Activated CD8-positive, alpha-beta T cell treated with anti-CD3 and anti-CD28 coated beads, Interleukin-2, amount 10 ng/mL, durations not matched to agents 7 days and 5 days (primary cell): ENCODE measurements at places on chromosomes 3 and 15.

GRCh38 chr3:4060064-4060463 lies 243.1 kb upstream of the SETMAR start:
- no peak for DNase-seq
- H3K4me1 ChIP-seq: no peaks in the 10 kb centered on the region
- H3K27me3 ChIP-seq: no peaks in the 10 kb centered on the region

DNA sequence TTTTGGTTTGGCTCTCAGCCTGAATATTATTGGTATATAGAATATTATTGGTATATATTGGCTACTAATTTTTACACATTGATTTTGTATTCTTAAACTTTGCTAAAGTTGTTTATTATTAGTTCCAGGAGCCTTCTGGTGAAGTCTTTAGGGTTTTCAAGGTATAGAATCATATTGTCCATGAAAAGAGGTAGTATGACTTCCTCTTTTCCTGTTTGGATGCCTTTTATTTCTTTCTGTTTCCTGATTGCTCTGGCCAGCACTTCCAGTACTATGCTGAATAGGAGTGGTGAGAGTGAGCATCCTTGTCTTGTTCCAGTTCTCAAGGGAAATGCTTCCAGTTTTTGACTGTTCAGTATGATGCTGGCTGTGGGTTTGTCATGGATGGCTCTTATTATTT lies 107.3 kb upstream of the LIPC start:
- DNase-seq: no peak
- H3K4me1 ChIP-seq: no peaks in the 10 kb centered on the region
- no peak overlapping the region for H3K27ac ChIP-seq

DNA sequence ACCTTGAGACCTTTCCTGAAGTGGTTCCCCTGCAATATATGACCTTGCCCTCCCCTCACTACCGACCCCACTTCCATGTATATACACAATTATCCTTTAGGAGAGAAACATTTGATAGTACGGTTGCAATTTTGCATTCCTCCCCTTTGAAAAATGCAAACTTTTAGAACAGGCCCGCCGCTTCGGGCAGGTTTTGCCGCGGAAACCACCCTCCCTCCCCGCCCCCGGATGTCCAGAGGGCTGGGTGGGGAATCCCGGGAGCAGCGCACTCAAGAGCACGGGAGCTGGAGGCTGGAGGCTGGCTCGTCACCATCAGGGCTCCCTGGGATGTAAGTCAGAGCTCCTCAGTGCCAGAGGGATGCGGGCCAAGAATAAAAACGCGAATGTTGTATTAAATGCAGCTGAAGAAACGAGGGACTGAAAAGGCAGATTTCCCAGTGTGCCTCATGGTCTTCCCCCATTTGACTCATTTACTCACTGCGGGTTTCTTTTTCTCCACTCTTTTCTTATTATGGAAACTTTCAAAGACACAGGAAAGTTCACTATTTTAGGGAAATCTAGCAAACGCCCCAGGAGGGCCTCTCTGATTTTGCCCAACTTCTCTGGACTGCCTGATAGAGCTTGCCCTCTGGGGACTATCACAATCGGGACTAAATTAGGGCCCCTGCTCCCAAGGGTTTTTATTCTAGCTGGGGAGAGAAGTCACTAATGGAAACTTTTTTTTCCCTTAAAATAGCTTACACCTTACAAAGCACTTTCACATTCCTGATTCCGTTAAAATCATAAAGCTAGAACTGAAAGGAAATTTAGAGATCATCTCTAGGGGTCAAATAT lies 2.9 kb upstream of the USP3 start:
- H3K4me3 ChIP-seq: peak overlapping the region; percentile 57
- peaks cover 53% of the 10 kb centered on the region for H3K4me1 ChIP-seq
- peak; percentile 53 for DNase-seq
- H3K36me3 ChIP-seq: peaks cover 10% of the 10 kb centered on the region

- H3K27me3 ChIP-seq: no peaks in the 10 kb centered on the region
- no peak for DNase-seq
- no peak overlapping the region for H3K27ac ChIP-seq
- H3K4me3 ChIP-seq: no peak overlapping the region
Measured at GRCh38 chr3:4411833-4412232, 55.2 kb downstream of the SUMF1 start.

GRCh38 chr3:46496746-46497555 lies 825 bp upstream of the RTP3 start:
- DNase-seq: peak; percentile 64
- H3K4me1 ChIP-seq: peaks cover 2% of the 10 kb centered on the region
- no peak overlapping the region for H3K27ac ChIP-seq
- no peak overlapping the region for H3K4me3 ChIP-seq

- no peak overlapping the region for H3K4me3 ChIP-seq
- no peak overlapping the region for H3K27ac ChIP-seq
- H3K4me1 ChIP-seq: peaks cover 10% of the 10 kb centered on the region
Measured at GRCh38 chr15:28123408-28124023, 24.4 kb upstream of the OCA2 start.

GRCh38 chr3:42149532-42149931 lies 58.4 kb downstream of the TRAK1 start:
- no peak overlapping the region for H3K27ac ChIP-seq
- no peaks in the 10 kb centered on the region for H3K27me3 ChIP-seq
- H3K4me1 ChIP-seq: peaks cover 33% of the 10 kb centered on the region
- DNase-seq: no peak

DNA sequence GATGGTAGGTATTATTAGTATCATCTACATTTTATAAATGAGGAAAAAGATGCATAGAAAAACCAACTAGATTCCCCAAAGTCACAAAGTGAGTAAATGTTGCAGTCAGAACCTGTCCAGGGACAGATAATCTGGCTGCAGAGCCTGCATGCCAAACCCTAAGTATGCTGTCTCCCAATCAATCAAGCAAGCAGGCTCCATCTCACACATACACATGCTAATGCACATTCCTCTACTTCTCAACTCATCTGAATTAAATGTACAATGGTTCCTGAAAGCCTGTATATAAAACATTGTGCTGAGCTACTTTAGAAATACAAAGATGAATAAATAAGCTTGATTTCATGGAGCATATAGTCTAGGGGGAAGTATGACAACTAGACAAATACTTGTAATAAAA lies 101.0 kb downstream of the CBLB start:
- H3K4me3 ChIP-seq: peak overlapping the region; percentile 52
- H3K27me3 ChIP-seq: no peaks in the 10 kb centered on the region
- peaks cover 87% of the 10 kb centered on the region for H3K36me3 ChIP-seq
- no peak for DNase-seq

DNA sequence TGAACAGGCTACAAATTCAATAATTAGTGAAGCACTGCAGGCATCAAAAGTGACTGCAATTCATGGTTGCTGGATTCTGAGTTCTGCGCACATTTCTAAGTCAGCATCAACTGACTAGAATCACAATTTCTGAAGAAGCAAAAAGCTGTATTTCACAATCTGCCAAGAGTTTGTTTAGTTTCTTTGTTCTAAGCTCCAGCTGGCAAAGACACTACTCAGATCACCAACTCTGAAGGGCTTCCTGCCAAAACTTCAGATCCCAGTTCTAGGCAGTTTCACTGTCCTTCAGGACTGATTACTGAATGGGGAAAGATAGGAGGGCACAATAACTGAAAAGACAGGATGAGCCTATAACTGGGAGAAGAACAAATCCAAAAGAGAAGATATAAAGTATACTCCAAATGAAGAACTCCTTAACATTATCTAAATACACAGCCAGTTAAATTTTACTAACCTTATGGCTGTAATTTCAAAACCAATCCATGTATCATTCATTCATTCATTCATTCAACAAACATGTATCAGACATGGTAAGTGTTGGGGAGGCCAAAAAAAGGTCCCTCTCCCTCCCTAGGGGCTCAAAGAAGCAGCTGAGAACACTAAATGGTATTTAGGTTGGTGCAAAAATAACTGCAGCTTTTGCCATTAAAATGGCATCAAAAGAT lies 17.1 kb downstream of the TJP1 start:
- DNase-seq: no peak
- no peaks in the 10 kb centered on the region for H3K36me3 ChIP-seq
- no peak overlapping the region for H3K27ac ChIP-seq
- peaks cover 34% of the 10 kb centered on the region for H3K27me3 ChIP-seq
- H3K4me1 ChIP-seq: no peaks in the 10 kb centered on the region

- DNase-seq: no peak
- no peaks in the 10 kb centered on the region for H3K27me3 ChIP-seq
- no peaks in the 10 kb centered on the region for H3K4me1 ChIP-seq
- H3K4me3 ChIP-seq: no peak overlapping the region
- H3K36me3 ChIP-seq: no peaks in the 10 kb centered on the region
Measured at GRCh38 chr3:8312685-8313084, 188.9 kb upstream of the LMCD1 start.

GRCh38 chr15:26201177-26201858 lies 338.2 kb upstream of the ATP10A start:
- no peaks in the 10 kb centered on the region for H3K27me3 ChIP-seq
- H3K4me1 ChIP-seq: no peaks in the 10 kb centered on the region
- no peak overlapping the region for H3K4me3 ChIP-seq
- no peak for DNase-seq
- H3K36me3 ChIP-seq: no peaks in the 10 kb centered on the region
- no peak overlapping the region for H3K27ac ChIP-seq

DNA sequence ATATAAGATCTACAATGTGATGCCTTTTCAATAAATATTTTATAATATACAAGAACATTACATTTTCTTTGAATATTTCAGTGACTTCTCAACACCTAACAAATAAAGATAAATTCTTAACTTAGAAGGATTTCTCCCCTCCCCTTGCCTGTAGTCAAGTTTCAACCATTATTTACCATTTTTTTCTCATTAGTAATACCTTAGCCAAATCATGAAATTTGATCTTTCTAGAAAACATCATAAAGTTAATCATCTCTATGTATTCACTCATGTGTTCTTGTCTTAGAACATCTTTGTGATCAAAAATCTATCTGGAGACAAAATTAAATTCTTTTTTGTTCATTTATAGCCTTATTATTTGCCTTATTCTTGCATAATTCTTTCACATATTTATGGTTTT lies 1201.8 kb upstream of the EPHA6 start:
- no peak for DNase-seq
- H3K4me1 ChIP-seq: no peaks in the 10 kb centered on the region
- no peak overlapping the region for H3K27ac ChIP-seq
- H3K4me3 ChIP-seq: no peak overlapping the region
- H3K36me3 ChIP-seq: no peaks in the 10 kb centered on the region

GRCh38 chr15:71508081-71508682 lies 302.2 kb upstream of the NR2E3 start:
- no peak for DNase-seq
- no peak overlapping the region for H3K4me3 ChIP-seq
- H3K27ac ChIP-seq: no peak overlapping the region
- H3K27me3 ChIP-seq: peaks cover 9% of the 10 kb centered on the region

DNA sequence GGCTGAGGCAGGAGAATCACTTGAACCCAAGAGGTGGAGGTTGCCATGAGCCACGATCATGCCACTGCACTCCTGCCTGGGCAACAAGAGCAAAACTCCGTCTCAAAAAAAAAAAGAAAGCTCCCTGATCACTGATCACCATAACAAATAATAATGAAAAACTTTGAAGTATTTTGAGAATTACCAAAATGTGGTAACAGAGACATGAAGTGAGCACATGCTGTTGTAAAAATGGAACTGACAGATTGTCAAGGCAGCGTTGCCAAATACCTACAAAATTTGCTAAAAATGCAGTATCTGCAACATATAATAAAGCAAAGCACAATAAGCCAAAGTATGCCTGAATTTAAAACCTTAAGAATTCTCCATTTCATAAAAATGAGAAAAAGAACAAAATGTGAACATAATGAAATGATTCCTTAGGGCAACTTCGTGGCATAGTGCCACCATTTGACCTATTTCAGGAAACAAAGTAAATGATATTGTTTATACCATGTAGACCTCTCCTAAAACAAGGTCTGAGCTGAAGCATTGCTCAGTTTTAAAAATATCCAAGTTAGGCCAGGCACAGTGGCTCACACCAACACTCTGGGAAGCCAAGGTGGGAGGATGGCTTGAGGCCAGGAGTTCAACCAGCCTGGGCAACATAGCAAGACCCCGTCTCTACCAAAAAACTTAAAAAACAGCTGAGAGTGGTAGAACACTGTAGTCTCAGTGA lies 5.8 kb downstream of the USP4 start:
- no peaks in the 10 kb centered on the region for H3K27me3 ChIP-seq
- H3K4me1 ChIP-seq: peaks cover 40% of the 10 kb centered on the region
- no peak for DNase-seq
- H3K27ac ChIP-seq: peak overlapping the region; percentile 81
- peaks cover 57% of the 10 kb centered on the region for H3K36me3 ChIP-seq
- H3K4me3 ChIP-seq: no peak overlapping the region

DNA sequence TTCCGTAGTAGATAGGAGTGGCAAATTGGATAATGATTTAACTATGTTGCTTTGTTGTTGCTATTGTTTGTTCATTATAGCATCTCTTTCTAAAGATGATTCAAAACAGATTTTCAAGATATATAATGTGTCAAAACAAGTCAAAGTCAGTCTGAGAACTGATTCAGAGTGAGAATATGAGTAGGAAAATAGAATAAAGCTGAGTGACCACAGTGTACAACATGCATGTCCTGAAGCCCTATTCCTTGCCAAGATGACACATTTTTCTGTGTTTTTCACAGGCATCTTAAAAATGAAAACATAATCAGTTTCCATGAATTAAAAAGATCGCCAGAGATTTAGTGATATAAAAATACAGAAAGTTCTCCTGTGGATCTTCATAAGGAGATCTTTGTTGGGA lies 57.0 kb upstream of the THRB start:
- H3K4me3 ChIP-seq: no peak overlapping the region
- no peaks in the 10 kb centered on the region for H3K36me3 ChIP-seq
- no peaks in the 10 kb centered on the region for H3K4me1 ChIP-seq
- H3K27ac ChIP-seq: no peak overlapping the region
- no peak for DNase-seq
